ENCODE measurements at places on chromosomes 5 and 9.

GRCh38 chr9:95103871-95104580, 213.5 kb downstream of the FANCC start:
- no peak for DNase-seq

- no peak for DNase-seq
Observed at GRCh38 chr5:100584069-100584468, 48.9 kb downstream of the FAM174A start.

DNA sequence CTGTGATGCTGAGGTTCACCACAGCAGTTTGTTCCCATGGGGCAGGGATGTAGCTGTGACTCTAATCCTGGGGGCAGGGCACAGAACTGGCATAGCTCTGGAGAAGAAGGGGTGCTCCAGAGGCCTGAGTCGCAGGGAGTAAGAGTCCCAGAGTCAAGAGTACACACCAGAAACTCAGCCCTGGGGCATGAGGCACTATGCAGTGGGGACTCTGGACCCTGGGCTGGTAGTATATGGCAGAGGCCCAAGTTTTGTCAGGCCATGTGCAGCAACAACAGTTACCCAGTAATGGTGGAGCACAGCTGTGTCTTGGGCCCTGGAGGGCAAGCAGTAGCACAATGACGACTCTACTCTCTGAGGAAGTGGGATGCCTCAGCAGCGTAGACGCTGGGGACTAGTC, 42.9 kb downstream of the TMEM38B start:
- DNase-seq: no peak

DNA sequence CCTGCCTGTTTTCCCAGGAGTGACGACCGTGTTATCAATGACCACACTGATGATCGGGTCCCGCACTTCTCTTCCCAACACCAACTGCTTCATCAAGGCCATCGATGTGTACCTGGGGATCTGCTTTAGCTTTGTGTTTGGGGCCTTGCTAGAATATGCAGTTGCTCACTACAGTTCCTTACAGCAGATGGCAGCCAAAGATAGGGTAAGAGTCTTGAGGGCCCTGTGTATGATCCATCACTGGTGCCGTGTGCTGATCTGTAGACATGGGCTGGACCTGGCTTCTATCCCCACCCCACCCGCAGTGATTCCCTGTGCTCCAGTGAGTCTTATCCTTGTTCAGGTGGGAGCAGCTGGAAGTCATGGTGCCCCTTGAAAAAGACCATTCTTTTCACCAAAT, 26.0 kb downstream of the GABRP start:
- peak; percentile 33 for DNase-seq

DNA sequence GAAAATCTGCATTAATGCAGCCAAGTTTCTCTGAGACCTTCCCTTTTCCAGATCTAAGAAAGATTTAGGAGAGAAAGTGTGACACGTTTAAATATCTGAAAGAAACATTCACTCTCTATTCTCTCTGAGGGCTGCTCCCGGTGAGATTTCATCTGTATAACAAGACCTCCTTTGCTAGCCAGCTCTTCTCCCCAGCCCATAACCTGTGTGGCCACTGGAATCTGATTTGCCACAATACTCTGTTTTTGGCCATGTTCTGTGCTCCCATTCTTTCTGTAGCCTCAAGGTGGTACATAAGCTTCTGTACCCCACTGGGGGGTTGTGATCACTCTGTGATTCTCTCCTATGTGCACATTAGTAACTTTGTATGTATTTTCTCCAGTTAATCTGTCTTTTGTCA, 291.0 kb upstream of the SEMA6A start:
- DNase-seq: no peak

DNA sequence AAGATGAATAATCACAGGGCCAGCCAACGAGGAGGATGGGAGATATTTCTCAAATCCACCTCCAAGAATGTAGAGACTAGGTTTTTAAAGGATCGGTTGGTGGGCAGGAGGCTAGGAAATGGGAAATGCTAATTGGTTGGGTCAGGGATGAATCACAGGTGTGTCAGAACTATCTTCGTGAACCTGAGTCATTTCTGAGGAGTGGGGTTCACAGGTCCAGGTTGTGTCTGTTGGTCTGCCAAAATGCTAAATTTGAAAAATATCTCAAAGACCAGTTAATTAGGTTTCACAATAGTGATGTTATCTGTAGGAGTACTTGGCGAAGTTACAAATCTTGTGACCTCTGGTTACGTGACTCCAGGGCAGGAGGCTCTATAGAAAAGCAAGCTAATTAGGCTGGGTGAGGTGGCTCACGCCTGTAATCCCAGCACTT, 2.6 kb upstream of the PLAA start:
- no peak for DNase-seq

DNA sequence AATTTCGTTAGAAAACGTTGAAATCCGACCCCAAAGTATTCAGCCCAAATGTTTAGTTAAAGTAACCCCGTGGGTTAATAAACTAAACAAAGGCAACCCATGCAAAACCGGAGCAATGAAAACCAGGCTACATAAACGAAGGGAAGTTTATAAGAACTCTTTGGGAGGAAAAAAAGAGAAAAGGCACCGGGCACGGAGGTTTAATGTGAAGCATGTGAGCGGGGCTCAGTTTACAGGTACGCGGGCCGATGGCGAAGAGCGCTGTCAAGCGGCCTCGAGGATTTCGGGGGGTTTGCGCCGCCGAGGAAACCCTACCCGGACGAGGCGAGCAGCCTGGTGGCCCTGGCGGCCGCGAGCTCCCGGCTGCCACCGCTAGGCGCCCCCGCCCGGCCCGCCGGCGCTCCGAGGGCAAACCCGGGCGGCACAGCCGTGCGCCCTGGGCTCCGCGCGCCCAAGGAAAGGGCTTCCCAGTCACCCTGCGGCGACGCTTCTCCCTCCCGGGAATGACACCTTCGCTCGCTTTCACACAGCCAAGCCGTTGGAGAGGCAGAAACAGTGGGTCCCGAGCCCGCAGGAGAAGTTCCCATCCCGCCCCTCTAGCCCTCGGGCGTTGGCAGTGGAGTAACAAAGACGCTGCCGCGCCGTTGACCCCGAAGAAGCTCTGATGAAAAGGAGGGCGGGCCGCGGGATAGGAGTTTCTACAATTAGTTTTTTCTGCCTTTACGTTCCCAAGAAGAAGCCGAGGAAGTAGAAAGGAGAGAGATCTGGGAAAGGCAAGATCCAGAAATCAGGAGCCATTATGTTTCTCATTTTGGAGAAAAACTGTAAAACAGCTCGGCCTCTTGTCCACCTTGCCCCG, 126.0 kb downstream of the TMEM174 start:
- DNase-seq: no peak

DNA sequence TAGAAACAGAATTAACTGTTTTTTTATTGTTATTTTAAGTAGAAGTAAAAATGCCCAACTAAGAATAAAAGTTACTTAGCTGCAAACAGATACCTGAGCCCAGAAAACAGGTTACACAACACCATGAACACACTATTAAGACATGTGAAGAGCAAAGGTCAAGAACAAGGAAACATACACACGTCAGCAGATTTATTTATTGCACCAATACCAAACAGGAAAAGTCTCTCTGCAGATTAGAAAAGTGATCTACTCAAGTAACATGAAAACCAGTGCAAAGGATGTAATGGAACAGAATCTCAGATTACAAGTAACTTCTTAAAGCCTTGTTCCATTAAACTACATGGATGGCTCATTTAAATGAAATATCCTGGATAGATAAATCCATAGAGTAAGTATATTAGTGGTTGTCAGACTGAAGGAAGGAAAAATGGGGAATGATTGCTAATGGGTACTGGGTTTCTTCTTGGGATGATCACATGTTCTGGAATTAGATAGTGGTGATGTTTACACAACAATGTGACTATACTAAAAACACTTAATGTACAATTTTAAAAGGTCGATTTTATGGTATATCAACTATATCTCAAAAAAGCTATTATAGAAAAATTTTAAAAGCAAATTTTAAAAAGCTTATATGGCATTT, 6.1 kb downstream of the SAR1B start:
- DNase-seq: no peak

GRCh38 chr5:107604146-107604910, 66.4 kb downstream of the EFNA5 start:
- DNase-seq: no peak

GRCh38 chr5:139820130-139820529, 24.5 kb downstream of the PSD2 start:
- DNase-seq: no peak

- no peak for DNase-seq
Observed at GRCh38 chr5:61245486-61245885, 83.2 kb upstream of the SMIM15 start.

GRCh38 chr9:129150122-129150521, 27.9 kb downstream of the IER5L start:
- no peak for DNase-seq

GRCh38 chr5:135162661-135163265, 128.7 kb upstream of the PITX1 start:
- no peak for DNase-seq

DNA sequence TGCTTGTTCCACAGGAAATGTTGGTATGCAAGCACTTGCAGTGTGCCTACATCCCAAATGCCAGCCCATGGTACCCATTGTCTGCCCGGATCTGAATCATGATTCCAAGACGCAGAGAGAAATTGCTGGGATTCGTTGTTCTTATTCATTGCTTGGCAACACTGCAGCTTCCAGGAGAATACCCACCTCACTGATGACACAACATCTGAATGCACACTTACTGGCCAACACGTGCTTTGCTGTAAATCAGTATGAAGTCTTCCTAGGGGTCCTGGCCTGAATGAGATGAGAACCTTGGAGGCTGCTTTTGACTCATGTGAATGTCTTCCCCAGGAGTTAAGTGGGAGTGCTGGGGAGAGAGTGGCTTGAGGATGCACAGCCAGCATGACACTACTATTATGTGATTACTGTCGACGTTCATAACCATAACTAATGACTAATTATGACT, 11.6 kb downstream of the SRD5A1 start:
- DNase-seq: no peak

DNA sequence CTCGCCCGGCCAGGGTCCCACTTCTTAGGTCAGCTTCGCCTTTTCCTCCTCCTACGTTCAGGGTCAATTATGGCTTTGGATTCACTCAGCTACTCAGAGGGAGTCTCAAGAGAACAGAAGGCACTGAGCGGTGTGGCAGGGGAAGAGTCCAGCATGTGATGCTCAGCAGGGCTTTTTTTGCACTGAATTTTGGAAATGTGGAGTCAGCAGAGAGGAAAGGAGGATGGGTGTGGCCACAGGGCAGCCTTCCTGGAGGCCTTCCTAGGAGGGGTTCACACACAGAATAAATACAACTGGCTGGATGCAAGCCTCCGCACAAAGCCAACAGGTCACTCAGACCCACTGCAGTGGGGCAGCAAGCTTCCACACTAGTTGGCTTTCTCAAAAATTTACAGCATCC, 4.8 kb downstream of the NAIF1 start:
- DNase-seq: no peak

- DNase-seq: no peak
Observed at GRCh38 chr9:35711501-35712428, 20.2 kb downstream of the TLN1 start.

DNA sequence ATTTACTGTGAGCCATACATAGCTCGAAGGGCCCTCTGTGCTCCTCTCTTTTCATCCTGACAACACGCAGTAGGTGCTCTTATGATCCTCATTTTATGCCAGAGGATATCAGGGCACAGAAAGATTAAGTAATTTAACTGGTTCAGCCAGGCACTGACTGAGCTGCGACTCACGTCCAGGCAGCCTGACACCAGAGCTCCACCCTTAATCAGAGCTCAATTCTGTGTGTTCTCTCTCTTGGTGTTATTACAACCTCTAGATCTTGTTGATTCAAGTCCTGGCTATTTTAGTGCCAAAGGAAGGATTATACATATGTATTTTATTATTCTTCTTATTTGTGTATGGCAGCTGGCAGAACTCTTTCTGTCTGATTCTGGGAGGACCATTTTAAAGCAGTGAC, 59.7 kb downstream of the OSMR start:
- DNase-seq: no peak

DNA sequence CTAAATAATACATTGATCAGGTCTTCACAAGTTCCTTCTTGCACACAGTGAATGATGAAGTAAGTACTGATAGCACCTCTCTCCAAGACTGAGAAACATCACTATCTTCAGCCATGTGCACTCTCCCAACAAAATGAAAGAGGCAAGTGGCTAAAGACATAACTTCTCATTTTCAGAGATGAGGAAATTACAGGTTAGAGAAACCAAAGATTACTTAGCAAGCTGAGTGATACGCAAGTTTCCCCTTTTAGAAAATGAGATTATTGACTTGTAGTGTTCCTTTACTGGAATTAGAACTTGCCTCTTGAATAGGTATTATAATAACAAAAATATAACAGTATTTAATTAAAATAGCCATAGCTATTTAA, 21.6 kb downstream of the CEMIP2 start:
- DNase-seq: no peak

- no peak for DNase-seq
Observed at GRCh38 chr5:115377468-115378217, 81.2 kb upstream of the CCDC112 start.

- no peak for DNase-seq
Observed at GRCh38 chr9:84822589-84823233, 153.2 kb downstream of the NTRK2 start.

- no peak for DNase-seq
Observed at GRCh38 chr5:62312036-62312435, 6.0 kb downstream of the KIF2A start.

- DNase-seq: no peak
Observed at GRCh38 chr5:44907396-44907795, 98.6 kb downstream of the MRPS30 start.

DNA sequence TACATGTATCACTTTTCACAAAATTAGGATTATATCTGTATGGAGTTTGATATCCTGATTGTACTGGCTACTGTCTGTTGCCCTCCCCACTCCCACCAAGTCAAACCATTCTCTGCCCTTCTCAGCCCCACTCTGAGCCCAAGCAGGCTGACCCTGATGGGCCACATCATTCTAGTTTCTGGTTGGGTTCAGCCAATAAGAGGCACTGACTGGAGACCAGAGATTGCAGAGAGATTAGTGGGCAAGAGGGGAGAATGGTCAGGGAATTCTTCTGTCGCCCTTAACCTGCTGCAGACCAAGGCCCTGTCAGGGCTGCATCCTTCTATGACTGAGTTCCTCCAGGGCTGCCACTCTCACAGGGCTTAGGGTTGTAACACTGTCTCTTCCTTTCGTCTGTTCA, 2.7 kb downstream of the HSPB3 start:
- DNase-seq: no peak

DNA sequence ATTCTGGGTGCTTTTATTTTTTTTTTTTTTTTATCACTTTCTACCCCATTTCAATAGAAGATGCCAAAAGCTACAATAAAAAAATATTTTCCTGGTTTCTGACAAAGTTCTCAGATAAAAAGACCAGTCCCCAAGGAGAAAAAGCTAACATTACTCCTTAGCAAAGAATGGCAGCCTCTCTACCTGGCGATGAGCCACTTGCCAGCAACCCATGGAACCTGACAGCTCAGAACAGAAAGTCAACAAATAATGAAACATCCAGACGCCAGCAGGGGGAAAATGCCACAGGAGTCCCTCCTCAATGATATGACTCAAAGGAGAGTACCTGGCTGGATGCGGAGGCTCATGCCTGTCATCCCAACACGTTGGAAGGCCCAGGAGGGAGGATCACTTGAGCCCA, 123.2 kb downstream of the MYO10 start:
- DNase-seq: no peak

GRCh38 chr5:116709082-116709481, 134.5 kb upstream of the SEMA6A start:
- no peak for DNase-seq

Data from NCI-H1105 (cell line).